ENCODE measurements at places on chromosomes 3 and 15. TPM values are rescaled to one million over a fixed set of nuclear protein-coding genes. Genes with fewer than 3 reads are reported as not detected.

Gene ARPP19
- 54.4 TPM for total RNA-seq

DNA sequence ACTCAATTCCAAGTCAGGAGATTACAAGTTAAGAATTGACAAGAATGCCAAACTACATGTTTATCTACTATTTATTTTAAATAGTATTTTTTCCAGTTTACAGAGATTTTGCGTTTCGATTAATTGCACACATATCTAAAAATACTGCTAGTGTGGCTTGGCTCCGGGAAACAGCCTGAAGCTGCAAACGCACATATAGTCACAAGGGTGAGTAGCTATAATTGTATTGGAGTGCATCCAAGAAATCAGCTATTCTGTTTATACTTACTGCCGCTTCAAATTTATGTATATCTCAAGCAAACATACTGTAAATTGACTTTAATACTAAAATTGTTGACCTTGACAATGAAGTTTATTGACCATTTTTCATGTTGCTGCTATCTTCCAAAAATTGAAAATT is 77.0 kb upstream of the PLSCR5 start:
- 0 out of 2 replicates have a peak, but pooled peaks cover 8% of the 10 kb centered on the region for H3K27me3 ChIP-seq
- H3K4me1 ChIP-seq = no peaks in the 10 kb centered on the region
- H3K27ac ChIP-seq = no peak overlapping the region
- H3K4me3 ChIP-seq = no peak overlapping the region
- DNase-seq = peak; percentile 56
- no peaks in the 10 kb centered on the region for H3K36me3 ChIP-seq

DNA sequence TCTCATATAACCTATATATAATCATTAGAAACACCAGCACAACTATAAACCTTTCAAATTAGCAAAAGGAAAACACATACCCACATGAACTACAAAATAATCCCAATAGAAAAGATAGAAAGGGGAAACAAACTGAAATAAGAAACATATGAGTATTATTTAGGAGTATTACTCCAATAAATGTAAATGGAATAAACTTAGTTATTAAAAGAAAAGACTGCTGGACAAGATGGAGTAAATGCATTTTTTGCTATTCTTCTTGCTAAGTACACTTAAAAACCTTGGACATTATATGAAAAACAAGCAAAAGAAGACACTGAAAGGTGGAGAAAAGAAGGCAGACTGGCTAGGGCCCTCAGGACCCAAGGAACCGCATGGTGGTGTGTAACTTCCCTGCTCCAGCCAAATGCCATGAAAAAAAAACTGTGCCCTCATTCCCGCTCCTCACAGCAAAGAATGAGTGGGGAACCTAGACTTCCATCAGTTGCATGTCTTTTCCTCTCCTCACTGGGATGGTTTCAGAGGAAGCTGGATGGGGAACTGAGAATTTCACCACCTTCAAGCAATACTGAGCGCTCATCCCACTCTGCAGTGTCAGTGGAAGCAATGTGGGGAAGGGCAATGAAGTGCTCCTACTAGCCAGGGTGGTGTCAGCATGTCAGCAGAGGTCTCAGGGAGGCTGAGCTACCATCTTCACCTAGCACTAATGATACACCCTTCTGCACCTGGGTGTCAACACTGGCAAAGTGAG is 43.7 kb upstream of the ADAMTS17 start:
- no peak overlapping the region for H3K27ac ChIP-seq
- no peak overlapping the region for H3K4me3 ChIP-seq
- no peaks in the 10 kb centered on the region for H3K4me1 ChIP-seq
- peaks cover 19% of the 10 kb centered on the region for H3K27me3 ChIP-seq
- no peaks in the 10 kb centered on the region for H3K36me3 ChIP-seq

Gene SPINK8
- total RNA-seq = not detected

Measured in PC-3 (cell line).